Cortex of kidney (tissue), 1 donor: ENCODE measurements at places on chromosomes 4 and X.

DNA sequence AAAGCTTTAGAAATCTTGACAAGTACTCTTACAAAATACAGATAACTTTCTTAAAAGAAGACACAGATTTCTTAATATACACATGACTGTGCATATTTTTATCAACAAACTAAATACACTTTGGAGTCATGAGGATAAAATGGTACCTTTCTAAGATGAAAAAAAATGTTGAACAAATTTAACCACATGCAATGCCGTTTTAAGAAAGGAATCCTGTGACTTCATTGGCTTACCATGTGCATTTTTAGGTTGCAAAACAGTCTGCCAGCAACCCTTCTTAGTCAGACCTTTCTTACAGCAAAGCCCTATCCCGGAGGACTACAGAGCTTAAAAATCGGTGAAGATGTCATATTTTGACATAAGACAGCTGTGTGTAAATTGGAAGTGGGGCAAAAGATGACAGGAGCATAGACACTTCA lies 51.7 kb downstream of the GASK1B start:
- DNase-seq: no peak

- no peak for DNase-seq
Observed at GRCh38 chr4:20395160-20395773, 143.6 kb downstream of the SLIT2 start.

DNA sequence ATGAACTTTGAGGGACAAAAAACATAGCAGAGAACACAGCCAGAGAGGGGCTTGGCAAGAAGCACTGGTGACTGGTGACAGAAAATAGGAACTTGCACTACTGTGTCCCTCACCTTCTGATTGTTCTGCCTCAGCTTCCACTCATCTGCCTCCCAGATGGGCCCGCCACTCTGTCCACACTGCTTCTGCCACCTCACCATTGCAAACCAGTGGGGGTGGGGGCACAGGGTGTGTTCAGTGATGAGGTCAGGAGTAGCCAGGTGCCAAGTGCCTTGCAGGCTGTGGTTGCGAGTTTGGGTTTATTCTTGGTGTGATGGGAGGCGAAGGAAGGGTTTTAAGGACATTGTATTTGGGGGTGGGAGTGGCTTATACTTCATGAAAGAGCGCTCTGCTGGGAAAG lies 9.1 kb upstream of the UBA1 start:
- DNase-seq: no peak

- DNase-seq: no peak
Observed at GRCh38 chr4:83335701-83336100, 1.1 kb upstream of the HPSE start.

DNA sequence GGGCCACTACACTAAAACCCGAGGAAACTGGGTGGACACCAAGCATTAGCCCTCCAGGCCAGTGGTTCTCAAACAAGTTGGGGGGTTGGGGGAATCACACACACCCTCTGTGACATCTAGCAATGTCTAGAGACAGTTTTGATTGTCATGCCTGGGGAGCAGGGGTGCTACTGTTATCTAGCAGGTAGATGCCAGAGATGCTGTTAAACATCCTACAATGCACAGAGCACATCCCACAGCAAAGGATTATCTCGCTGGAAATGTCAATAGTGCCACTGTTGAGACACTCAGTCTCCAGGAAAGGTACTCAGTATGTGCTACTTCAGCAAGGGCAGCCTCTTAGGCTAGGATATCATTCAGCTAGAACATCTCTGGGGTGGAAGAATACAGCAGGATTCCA lies 1.3 kb downstream of the SMC1A start:
- DNase-seq: no peak

DNA sequence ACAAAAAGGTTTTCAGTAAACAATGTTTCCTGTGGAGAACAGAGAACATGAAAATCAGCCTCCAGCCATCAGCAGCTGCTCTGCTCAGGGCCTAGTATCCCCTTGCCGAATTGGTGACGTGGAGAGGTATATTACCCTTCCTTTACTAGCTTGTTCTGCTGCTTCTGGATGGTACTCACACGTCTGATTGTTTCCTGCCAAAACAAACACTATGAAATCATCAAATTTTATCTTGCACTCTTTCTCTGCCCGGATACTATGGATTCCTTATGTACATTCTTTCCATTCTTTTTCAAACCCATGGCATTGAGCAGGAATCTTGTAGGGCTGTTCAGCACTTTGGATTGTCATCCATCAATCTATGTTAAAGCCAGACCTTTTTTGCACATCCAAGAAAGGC lies 18.8 kb upstream of the METAP1 start:
- no peak for DNase-seq

GRCh38 chr4:70601422-70602039 lies 9.5 kb downstream of the AMBN start:
- DNase-seq: no peak

DNA sequence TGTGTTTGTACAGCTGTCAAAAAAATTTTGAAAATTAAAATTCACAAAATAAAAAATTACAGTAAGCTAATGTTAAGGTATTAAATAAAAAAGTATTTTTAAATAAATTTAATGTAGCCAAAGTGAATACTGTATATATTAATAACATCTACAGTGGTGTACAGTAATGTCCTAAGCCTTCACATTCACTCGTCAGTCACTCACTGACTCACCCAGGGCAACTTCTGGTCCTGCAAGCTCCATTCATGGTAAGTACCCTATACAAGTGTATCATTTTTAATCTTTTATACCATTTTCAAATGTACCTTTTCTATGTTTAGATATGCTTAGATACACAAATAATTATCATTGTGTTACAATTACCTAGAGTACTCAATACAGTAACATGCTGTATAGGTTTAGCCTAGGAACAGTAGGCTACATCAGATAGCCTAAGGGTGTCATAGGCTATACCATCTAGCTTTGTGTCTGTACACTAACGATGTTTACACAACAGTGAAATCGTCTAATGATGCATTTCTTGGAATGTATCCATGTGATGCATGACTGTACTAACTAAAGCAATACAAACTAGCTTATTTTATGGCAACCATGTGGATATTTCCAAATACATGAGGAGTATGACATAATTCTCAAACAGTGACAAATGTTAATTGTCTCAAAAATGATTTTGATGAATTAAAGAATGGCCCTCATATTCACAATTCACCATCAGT lies 13.7 kb downstream of the DDX60 start:
- no peak for DNase-seq

GRCh38 chr4:135354876-135355275 lies 1153.3 kb upstream of the PABPC4L start:
- no peak for DNase-seq

GRCh38 chrX:49910344-49910743 lies 12.1 kb upstream of the CLCN5 start:
- DNase-seq: no peak

DNA sequence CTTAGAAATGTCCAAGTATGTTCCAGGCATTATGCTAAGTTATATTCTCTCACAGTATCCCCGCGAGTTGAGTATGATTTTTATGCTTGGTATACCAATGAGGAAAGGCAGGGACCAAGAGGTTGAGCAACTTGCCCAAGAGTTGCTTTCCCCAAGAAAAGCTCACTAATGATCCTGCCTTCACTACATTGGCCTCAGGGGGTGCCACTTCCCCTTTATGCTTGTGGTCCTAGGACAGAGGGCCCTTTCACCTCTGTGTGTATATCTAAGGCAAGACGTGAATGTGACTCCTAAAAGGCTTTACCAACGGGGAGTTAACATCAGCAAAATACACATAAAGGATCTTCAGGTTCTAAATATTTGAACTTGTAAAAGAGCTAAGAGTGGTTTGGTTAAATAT lies 164.4 kb upstream of the CPEB2 start:
- DNase-seq: no peak

DNA sequence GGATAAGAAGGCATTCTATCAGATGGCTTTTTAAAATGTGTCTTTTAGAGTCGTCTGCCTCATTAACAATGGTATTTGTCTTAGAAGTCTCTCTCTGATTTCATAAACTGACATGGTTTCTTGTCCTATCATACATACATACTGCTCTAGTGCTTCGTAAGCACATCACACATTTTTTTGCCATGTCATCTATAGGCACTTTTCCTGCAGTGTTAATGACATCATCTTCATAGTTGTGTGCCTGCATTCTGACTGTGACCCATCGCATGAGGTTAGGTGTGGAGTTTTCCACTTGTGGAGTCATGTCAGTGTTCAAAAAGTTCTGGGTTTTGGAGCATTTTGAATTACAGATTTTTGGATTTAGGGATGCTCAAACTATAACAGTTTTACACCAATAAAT lies 361.6 kb upstream of the SPOCK3 start:
- no peak for DNase-seq

- DNase-seq: no peak
Observed at GRCh38 chr4:175824076-175824475, 12.0 kb upstream of the GPM6A start.

DNA sequence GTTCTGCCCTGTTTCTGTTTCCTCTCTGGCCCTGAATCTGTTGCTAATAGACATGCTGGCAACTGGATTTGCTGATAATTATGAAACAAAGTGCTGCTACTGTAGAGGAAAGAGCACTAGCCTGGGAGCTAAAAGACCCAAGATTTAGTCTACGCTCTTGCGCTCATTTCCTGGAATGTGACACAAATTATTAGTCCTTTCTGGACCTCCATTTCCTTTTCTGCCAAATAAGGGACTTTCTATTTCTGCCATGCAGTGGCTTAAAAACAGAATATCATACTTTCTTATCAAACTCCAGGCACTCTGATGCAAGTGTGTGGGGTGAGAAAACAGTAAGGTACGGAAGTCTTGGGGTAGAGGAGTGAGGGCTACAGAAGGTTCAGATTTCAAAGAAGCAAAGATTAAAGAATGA lies 48.3 kb upstream of the GPR174 start:
- DNase-seq: no peak

- no peak for DNase-seq
Observed at GRCh38 chr4:1261107-1261928, 12.4 kb upstream of the CTBP1 start.

DNA sequence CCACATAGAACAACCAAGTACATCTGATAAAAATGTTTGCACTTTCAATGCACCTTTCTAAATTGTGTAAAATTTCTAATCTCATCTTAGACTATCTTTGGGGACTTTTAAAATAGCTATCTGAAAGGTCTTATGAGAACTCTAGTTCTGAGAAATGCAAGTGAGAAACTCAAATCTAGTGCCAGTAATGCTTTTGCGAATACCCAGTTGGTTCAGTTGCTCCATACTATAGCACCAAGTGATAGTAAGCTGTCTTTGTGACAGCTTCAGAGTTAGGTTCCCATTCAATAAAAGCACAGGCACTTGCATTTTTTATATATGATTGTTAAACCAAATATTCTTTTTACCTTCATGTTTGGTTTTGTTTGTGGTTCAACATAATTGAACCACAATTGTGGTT lies 4.5 kb upstream of the ITM2A start:
- DNase-seq: no peak

DNA sequence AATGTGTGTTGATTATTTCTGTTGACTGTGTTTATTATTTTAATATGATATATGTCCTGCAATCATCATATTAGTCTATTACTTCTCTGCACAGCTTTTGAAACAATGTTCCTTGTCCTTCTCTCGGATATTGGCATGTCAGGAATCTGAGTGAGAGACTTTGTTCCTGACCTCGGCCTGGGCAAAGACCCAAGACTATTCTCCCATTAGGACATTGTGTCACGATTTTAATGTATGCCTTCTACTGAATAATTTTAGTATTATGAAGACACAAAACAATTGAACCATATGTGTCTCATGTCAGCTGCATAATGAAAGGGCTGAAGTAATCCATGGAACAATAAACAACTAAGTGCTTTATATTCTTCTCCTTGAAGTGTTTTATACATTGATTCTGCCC lies 580.8 kb upstream of the TENM3 start:
- DNase-seq: no peak

DNA sequence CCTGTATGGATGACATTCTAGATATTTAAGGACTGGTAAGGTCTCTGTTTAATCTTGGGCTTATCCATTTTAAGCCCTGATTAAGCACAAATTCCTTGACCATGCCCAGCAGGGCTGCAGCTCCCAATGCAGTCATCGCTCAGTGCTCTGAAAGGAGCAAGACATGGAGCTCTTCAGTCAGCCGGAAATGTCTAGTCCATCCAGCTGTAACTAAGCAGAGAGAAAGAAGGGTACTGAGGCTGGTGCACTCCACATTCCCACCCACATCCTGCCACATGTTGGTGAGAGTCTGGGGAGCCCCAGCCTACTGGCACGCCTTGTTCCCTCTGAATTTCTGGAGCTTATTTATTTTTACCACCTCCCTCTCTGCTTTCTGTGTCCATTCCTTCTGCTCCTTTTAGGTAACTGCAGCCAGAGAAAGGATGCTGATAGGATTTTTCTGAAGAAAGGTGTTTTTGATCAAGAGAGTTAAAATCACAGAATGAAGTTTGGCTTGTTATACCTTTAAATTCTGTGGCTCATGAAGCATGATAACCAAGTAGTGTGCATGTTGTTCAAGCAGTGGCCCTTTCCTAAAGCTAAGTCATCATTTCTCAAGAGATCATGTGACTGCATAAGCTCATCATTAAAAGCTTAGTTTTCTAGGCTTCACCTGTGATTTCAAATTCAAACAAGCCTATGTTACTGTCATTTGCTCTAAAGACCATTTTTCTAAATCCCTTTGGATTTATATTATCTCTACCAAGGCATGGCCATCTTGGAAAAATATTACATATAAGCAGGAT lies 74.0 kb downstream of the GALNT7 start:
- DNase-seq: no peak

GRCh38 chrX:34805951-34806350 lies 136.6 kb upstream of the FAM47B start:
- DNase-seq: no peak

GRCh38 chr4:151092488-151092887 lies 6.9 kb upstream of the RPS3A start:
- DNase-seq: no peak

- no peak for DNase-seq
Observed at GRCh38 chrX:94524867-94525266, 850.9 kb downstream of the FAM133A start.
